ENCODE measurements at places on chromosomes 11 and 22.

DNA sequence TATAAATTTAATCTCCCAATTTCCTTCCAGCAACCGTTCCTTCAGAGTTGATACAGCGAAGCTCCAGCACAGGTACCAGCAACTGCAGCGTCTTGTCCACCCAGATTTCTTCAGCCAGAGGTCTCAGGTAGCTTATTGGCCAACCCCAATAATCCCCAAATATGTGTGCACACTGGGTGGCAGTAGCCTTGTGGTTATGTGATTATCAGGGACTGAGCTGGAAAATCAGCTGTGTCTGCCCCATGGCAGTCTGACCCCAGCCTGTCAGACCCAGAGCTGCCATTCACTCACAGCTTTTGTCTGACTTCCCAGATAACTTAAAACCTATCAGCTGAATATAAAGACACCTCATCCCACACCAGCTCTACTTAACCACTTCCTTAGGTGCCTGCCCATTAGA is 2.0 kb downstream of the HSCB start:
- no peak for DNase-seq

- no peak for DNase-seq
Observed at GRCh38 chr11:126414615-126415014, 59.1 kb downstream of the ST3GAL4 start.

- DNase-seq: peak; percentile 93
Observed at GRCh38 chr11:46674463-46675287, 25.7 kb downstream of the ARHGAP1 start.

- DNase-seq: no peak
Observed at GRCh38 chr11:23164022-23164421, 303.7 kb upstream of the CCDC179 start.

- DNase-seq: peak; percentile 93
Observed at GRCh38 chr11:44094260-44094868, 1.1 kb upstream of the EXT2 start.

GRCh38 chr11:121329781-121330395 is 37.3 kb downstream of the SC5D start:
- no peak for DNase-seq

- DNase-seq: peak; percentile 92
Observed at GRCh38 chr22:20424932-20425565, 12.6 kb downstream of the SCARF2 start.

DNA sequence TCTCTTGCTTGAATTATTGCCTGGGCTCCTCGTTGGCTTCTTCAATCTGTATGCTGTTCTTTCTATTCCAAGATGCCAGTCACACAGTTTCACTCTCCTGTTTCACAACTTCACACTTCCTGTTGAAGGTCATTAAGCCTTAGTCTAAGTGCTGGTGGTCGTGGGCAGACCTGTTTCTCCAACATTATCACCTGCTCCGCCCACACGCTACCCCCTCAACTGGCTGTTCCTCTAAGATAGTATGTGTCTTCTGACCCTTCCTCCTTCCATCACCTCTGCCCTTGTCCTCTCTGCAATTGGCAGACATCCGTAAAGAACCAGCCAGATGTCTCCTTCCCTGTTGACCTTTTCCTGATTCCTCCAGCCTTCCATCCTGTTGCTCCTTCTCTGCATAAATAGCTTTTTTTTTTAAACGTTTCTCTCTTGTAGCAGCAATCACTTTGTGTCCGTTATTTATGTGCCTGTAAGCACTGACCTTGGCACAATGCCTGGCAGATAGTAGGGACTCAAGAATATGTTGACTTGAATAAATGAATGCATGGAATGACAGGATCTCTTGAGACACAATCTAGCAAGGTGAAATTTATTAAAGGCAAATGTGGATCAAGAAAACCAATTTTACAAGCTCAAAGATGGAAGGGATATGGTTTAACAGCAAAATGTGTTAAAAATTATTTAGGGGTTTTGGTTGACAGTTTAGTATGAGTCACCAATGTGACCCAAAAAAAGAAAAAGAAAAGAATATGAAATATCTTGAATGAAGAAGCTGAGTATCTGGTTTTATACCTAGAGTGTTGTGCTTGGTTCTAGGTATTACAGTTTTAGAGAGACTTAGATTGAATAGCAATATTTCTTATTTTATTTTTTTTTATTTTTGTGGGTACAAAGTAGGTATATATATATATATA is 12.6 kb downstream of the DIXDC1 start:
- no peak for DNase-seq

GRCh38 chr22:29382580-29383302 is 5.6 kb downstream of the AP1B1 start:
- DNase-seq: no peak

GRCh38 chr11:125494974-125495725 is 915 bp downstream of the FEZ1 start:
- peak; percentile 78 for DNase-seq

- no peak for DNase-seq
Observed at GRCh38 chr11:134754521-134755198, 342.6 kb upstream of the B3GAT1 start.

GRCh38 chr11:15969701-15970329 is 386.5 kb downstream of the SOX6 start:
- no peak for DNase-seq

- DNase-seq: peak; percentile 70
Observed at GRCh38 chr11:58059007-58059350, 28.2 kb downstream of the OR6Q1 start.

DNA sequence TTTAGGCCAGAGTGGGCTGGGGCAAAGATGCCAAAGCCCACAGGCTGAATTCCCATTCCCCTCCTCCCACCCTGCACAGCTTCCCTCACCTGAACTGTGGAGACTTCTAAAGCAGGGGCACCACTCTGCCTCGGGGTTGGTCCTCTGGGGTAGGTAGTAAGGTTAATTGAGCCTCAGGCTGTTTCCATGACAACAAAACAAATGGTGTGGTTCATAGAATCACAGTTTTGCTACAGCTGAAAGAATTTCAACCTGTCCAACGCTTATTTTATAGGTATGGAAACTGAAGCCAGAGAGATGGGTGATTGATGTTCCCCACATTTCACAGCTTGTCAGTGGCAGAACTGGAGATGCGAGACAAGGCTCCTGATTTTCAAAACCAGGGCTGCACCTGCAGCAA is 109.5 kb downstream of the SNX19 start:
- DNase-seq: no peak

- no peak for DNase-seq
Observed at GRCh38 chr22:37485395-37486223, 575 bp downstream of the MFNG start.

DNA sequence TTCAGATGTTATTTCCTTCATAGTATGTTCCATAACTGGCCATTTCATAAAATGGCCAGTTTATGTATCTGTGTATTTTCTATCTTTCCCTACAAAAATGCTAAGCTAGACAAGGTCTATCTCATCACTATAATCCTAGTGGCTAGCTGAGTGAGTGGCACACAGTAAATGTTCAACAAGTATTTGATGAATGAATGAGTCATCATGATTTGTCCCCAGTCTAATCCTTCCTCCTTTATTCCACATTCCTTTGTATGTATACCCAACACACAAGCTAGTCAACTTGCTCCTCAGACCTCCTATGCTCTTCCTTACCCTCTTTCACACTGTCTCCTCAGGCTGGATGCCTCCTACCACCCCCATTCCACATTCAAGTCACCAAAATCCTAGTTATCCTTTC is 12.5 kb downstream of the APLNR start:
- no peak for DNase-seq

- no peak for DNase-seq
Observed at GRCh38 chr11:109237636-109238035, 184.4 kb upstream of the C11orf87 start.

GRCh38 chr22:45166932-45167331 is 3.2 kb downstream of the NUP50 start:
- DNase-seq: no peak

DNA sequence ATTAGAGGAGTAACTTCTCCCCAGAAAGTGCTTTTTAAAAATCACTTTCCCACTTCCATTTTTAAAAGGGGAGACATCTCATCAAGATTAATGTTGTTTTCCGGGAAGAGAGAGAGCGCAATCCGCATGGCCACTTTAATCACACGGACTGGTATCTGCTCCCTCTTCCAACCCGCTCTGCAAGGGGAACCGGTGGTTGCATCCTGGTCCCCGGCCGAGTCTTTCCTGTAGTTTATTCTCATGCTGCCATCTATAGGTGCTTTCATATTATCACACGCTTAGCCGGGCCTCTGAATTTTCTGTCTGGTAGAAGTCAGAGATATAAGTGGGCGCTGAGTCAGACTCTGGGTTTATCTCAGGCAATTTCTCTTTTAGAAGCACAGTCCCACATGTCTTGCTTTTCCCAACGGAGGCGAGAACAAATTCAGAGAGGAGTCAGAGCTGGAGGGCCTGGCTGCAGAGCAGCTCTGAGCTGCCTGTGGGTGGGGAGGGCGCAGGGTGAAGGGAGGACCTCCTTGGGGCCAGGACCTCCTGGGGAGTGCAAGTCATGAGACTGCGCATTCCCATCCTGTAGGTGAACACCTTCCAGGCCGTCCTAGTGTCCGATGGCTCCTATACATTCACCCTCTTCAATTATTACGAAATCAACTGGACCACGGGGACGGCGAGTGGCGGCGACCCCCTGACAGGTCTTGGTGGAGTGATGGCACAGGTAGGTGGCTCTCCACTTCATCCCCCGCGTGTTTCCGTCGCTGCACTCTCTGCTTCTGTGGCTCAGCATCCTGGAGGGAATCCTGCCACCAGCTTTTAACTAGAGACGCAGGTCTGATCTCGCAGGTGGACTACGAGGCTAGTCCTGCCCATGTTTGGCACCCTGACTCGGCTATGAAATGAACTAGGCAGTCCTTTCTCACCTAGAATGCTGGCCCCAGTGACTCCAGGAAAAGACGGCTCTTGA is 11.7 kb downstream of the TECTA start:
- DNase-seq: peak; percentile 88

GRCh38 chr11:77457340-77457739 is 16.6 kb downstream of the PAK1 start:
- DNase-seq: no peak

DNA sequence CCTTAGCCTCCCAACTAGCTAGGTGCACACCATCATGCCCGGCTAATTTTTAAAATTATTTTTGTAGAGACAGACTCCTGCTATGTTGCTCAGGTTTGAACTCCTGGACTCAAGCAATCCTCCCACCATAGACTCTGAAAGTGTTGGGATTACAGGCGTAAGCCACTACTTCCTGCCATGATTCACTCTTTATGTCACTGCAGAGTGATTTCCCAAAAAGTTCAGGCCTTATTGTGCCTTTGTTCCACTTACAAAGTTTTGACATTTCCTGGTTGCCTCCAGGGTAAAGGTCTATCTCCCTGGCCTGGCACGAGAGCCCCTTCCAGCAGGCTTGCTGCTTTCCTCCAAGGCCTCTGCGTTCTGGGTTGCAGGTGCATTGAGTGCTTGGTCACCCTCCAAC is 44.6 kb upstream of the RIC3 start:
- no peak for DNase-seq

GRCh38 chr11:67270256-67271204 is 4.3 kb downstream of the GRK2 start:
- peak; percentile 85 for DNase-seq

DNA sequence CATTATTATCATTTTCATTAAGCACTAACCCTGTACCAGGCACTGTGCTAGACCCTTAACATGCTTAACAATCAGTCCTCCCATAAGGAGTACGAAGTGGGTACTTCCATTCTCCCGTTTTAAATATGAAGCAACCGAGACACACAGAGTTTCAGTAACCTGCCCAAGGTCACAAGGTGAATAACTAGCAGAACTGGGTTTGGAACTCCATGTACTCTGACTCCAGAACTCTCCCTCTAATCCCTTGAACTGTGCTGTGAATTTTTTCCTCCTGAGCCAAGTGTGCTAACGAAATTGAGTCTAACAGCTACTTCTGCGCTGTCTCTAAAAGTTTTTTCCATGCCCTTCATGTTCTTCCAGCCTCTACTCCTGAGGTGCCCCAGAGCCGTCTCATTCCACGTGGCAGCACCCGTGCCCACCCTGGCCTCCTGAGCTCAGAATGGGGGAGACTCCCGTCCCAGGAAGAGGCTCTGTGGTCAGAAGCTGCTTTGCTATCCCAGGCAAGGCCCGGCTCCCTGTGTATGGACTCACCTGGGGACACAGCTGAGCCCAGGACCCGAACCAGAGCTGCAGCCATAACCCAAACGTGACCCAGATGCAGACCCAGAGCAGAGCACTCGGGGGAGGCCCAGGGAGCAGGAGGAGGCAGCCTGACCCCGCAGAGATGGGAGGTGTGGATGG is 8.6 kb upstream of the TRIM29 start:
- peak; percentile 42 for DNase-seq

GRCh38 chr11:11946180-11946579 is 62.2 kb downstream of the DKK3 start:
- no peak for DNase-seq

DNA sequence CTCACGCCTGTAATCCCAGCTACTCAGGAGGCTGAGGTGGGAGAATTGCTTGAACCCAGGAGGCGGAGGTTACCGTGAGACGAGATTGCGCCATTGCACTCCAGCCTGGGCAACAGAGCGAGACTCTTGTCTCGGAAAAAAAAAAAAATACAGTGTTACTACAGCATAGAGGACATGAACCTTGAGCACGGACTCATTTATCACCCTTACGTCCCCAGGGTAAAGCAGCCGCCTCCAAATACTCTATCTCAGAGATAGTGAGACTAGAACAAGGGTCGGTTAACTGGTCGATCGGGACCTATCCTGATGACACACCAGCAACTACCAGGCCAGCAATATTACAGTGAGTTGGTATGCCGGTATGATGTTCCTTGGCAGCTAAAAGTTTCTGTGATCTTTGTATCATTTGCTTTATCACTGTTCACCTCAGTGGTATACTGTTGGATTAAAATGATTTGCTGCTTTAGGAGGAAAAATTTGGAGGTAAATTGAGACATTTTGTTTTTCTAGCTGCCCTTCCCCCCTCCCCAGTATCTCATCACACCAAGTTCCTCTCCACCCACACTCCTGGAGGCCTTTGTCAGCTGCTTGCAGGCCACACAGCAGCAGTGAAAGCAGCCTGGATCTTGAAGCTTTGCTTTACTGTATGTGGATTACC is 7.0 kb upstream of the SIDT2 start:
- no peak for DNase-seq

DNA sequence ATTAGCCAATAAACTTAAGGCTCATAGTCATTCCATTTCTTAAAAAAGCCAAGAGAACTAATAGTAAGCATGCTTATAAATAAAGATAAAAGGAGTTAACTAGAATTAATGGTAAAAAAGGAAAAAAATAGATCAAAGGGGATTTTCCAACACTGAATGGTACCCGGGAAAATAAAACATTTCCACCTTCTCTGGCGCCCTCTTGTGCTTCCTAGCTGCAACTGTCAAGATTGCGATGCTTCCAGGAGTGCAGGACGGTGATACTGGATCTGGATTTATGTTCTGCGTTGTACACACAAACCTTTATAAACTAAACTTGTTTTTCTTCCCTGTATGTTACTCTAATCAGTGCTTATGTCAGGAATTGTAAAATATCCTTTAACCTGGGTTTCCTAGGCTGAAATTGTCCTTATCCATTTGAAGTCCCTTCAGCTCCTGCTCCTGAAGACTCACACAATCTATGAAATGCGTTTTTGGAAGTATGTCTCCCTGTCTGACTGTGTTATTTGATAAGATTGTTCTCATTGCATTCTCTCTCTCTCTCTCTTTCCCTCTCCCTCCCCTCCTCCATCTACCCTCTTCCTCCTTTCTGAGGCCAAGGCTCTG is 9.6 kb upstream of the HTATIP2 start:
- peak; percentile 72 for DNase-seq

All from endodermal cell (in vitro differentiated cells).